ENCODE measurements at places on chromosomes 11 and 22.

DNA sequence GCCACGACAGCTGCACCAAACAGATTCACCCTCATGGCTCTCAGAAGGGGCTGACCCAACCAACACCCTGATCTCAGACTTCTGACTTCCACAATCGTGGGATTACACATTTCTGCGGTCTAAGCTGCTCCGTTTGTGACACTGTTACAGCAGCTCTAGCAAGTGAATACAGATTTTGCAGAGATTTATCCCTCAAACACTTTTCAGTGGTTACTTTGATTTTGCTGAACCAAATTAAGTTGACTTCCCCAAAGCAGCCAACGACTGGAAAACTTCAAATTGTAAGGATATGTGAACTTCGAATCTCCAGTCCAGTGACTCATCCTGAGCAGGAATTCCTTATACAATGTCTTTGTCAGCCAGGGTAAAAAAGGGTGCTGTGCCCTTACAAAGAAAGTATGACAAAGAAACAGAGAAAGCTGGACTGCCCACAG, 14.8 kb upstream of the INCENP start:
- no peak for DNase-seq

GRCh38 chr22:40463017-40463631, 92.7 kb downstream of the SGSM3 start:
- no peak for DNase-seq

DNA sequence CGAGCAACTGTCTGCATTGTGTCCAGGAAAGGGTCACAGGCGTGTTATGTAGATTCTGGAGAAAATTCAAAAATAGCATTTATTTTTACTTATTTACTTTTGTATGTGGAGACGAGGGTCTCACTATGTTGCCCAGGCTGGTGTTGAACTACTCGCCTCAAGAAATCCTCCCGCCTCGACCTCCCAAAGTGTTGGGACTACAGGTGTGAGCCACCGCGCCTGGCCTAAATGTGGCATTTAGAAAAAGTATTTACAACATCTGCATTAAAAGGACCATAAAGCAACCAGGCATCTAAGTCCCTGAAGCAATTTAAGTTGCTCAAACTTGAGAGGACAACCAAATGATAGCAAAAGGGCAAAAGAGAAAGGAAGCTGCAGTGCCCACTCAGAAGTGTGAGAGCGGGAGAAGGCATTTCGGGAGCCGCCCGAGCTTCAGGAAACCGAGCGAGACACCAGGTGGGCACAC, 595 bp downstream of the TRIM66 start:
- no peak for DNase-seq

- DNase-seq: no peak
These were observed 1.5 kb downstream of the IGSF9B start for GRCh38 chr11:133955081-133955891.

DNA sequence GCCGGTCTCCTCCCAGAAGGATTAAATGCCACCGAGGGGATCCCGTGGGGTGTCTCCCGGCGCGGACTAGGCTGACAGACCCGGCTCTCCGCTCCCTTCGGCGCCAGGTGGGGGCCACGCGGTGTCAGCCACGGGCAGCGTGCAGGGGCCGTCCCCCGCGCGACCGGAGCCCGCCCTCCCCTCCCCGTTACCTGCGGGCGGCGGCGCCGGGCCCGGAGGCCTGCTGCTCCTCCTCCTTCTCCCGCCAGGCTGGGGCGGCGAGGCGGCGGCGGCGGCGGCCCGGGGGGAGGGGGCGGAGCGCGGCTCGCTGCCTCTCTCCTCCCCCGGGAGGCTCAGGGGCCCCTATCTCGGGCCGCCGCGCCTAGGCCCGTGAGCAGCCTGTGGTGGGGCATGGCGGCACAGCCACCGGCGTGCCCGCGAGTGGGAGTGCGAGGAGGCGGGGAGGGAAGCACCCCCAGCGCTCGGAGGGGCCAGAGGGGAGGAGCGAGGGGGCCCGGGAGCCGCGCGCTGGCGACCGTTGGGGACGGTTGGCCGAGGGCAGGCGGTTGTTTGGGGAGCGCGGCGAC, 450 bp downstream of the ZBTB44 start:
- peak; percentile 68 for DNase-seq

DNA sequence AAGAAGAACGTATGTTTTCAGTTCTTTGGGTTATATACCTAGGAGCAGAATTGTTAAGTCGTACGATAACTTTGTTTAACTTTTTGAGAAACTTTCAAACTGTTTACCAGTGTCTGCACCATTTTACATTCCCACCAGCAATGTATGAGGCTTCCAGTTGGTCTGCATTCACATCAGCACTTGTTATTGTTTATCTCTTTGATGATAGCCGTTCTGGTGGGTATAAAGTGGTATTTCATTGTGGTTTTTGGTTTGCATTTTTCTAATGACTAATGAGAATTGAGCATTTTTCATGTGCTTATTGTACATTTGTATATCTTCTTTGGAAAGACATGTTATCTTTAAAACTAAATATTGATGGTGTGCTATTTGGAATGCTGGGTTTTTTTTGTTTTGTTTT, 59.8 kb downstream of the KDM2A start:
- no peak for DNase-seq

DNA sequence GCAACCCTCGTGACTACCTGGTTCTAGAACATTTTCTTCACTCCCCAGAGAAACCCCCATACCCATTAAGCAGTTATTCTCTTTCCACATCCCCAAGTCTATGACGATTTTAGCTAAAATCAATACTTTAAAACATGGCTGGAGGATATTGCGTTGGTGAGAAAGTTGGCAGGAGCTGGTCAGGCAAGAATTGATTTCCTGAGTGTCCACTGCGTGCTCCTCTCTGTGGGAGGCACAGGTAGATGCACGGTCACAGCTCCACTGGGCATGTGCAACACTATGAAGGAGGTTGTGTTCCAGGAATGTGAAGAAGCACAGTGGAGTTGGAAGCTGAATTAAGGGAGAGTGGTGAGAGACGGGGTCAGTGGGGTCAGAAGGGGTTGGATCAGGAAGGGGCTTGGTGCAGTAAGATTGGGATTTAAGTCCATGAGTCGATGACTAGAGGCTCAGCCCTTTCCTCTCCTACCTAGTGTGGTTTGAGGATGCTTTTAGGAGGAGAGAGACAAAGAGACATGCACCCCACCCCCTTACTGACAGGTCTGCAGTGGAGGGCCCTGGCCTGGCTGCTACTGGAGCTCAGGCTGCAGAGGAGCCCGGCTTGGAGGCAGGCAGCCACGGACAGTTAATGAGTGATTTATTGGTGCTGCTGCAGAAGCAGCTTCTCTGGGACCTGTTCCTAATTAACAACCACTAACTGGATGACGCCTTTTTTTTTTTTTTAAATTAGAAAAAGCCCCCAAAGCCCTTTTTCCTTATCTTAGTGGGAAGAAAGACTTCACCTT, 395.6 kb downstream of the TENM4 start:
- no peak for DNase-seq

DNA sequence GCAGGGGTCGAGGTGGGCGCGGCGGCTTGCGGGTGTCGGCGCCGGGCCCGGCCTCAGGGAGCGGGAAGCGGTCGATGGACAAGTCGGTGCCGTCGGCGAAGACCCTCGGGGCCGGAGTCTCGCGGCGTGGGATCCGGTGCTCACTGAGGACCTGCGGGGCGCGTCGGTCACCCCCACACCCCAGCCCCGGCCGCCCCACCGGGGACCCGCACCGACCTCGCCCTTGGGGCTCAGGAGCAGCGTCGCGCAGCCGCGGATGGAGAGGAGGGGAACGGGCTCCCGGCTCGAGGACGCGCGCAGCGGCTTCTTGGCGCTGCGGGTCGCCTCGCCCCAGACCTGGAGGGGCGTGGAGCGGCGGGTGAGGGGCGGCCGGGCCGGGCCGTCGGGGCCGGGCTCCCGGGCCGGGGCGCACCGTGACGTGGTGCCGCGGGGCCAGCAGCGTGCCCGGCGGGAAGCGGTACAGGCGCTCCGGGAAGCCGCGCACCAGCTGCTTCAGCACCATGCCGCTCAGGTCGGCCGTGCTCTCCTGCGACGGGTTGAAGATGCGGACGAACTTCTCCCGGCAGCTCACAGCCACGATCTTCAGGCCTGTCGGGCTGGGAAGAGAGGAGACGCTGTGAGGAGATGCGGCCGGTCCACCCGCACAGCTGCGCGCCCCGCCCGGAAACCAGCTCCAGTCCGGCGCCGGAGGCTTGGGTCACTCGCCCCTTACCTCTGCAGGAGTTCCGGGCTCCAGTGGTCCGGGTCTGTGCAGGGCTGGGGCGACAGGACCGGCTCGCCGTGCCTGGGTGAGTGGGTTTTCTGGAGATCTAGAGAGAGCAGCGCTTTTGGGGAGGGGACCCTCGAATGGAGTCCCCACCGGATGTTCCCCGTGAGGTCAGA, 4.5 kb downstream of the LMNTD2 start:
- no peak for DNase-seq

GRCh38 chr22:50236731-50237409, 8.0 kb downstream of the TUBGCP6 start:
- no peak for DNase-seq

GRCh38 chr22:45226503-45227186, 14.0 kb downstream of the KIAA0930 start:
- no peak for DNase-seq

DNA sequence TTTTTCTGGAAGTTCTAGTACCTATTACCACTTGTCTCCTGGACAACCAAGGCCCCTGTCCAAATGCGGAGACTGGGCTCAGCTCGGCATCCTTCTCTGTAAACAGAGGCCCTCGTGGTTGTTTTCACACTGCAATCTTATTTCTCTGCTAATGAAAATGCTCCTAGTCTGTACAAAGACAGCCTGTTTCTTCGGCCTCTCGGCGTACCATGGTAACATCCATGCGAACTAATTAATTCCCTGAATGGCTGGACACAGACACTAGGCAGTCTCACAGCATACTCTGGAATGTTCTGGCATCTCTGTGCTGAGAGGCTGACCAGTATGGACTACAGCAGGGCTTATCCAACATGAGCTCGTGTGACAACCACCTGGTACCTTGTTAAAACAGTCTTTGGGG, 5.7 kb downstream of the POLR3H start:
- no peak for DNase-seq

- DNase-seq: no peak
These were observed 15.5 kb upstream of the TSPAN18 start for GRCh38 chr11:44711113-44711786.

DNA sequence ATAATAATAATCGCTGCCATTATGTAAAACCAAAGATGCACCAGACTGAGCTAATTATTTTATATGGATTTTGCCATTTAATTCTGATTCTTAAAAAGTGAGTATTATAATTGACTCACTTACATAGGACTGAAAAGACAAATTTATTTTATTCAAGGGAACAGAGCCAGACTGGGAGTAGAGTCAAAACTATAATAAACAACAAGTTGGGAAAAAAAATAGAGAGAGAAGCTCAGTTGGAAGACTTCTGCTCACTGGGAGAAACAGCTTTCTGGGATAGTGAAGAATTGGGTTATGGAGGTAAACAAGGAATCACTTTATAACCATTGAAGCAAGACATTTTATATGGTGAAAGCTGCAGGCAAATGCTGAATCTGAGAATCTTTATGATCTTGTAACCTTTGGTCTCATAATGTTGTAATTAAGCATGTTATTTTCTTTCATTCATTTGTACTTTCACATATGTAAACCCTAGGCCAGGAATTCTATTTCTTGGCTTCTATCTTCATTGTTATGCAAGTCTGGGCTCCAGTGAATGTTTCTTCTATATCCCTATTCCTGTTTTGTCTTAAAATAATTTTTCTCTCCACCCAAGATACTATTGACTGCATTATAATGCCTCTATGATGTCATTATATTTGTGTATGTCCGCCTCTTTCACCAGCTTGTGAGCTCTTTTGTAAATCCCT, 725.3 kb upstream of the CCDC179 start:
- no peak for DNase-seq

- no peak for DNase-seq
These were observed 90.5 kb upstream of the XKR3 start for GRCh38 chr22:16915701-16916100.

GRCh38 chr11:868394-868793, 25.7 kb downstream of the TSPAN4 start:
- no peak for DNase-seq

- DNase-seq: no peak
These were observed 48.9 kb downstream of the ARHGEF12 start for GRCh38 chr11:120385110-120385509.

GRCh38 chr11:24233041-24233440, 263.8 kb upstream of the LUZP2 start:
- no peak for DNase-seq

GRCh38 chr11:124646148-124646547, 23.5 kb downstream of the TBRG1 start:
- DNase-seq: no peak

- DNase-seq: no peak
These were observed 13.5 kb upstream of the TMA7B start for GRCh38 chr22:39946503-39947219.

DNA sequence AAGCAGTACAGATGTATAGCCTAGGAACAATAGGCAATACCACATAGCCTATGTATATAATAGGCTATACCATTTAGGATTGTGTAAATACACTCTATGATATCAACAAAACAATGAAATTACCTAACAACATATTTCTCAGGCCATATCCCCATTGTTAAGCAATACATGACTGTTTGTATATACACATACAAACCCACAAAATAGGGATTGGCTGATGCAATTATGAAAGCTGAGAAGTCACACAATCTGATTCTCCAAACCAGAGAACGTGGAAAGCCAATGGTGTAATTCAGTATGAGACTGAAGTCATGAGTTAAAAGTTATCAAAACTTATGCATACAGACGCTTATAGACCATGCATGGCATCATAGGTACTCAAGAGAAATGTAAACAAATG, 700.1 kb upstream of the RAG2 start:
- no peak for DNase-seq

DNA sequence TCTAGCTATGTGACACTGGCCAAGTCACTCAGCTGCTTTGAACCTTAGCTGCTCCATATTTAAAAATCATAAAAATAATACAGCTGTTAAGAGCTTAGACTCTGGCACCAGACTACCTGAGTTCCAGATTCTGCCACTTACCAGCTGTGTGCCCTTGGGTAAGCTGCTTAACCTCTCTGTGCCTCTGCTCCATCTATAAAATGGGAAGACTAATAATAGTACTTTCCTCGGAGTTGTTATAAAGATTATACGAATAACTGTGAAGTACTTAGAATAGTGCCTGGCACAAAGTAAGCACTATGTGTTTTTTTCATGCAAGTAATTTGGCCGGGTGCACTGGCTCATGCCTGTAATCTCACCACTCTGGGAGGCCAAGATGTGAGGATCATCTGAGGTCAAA, 1.4 kb downstream of the HDHD5 start:
- DNase-seq: no peak

GRCh38 chr11:10550503-10551289, 9.7 kb upstream of the RNF141 start:
- no peak for DNase-seq
